Activated B cell treated with CpG ODN at 0.5 μM for 24 hours (primary cell): ENCODE measurements at places on chromosomes 4 and X.

GRCh38 chrX:20266810-20267606, at the start of gene RPS6KA3:
TSS of gene RPS6KA3 (minus strand) at chrX:20266909. CDS start at chrX:20266632, 277 bp downstream.
- DNase-seq = peak; percentile 80

- DNase-seq = no peak
Measured at GRCh38 chrX:78800694-78801093, 53.2 kb downstream of the LPAR4 start.

- DNase-seq = no peak
Measured at GRCh38 chrX:20361081-20361889, 94.6 kb upstream of the RPS6KA3 start.

DNA sequence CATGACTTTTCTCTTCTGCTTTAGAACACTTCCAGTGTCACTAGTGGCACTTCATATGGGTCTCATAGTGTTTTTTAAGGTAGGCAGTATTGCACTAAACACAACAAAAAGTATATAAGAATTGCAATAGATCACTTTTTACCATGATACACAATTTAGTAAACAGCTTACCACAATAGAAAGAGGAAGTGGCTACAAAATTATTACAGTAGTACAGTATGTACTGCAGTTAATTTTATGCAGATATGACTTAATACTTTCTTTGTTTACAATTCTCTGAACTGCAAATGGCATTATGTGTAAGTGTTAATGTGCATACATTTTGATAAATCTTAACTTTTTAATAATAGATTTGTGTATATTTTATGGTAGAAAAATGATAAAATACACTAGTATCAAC, 157.3 kb downstream of the RRAGB start:
- no peak for DNase-seq

DNA sequence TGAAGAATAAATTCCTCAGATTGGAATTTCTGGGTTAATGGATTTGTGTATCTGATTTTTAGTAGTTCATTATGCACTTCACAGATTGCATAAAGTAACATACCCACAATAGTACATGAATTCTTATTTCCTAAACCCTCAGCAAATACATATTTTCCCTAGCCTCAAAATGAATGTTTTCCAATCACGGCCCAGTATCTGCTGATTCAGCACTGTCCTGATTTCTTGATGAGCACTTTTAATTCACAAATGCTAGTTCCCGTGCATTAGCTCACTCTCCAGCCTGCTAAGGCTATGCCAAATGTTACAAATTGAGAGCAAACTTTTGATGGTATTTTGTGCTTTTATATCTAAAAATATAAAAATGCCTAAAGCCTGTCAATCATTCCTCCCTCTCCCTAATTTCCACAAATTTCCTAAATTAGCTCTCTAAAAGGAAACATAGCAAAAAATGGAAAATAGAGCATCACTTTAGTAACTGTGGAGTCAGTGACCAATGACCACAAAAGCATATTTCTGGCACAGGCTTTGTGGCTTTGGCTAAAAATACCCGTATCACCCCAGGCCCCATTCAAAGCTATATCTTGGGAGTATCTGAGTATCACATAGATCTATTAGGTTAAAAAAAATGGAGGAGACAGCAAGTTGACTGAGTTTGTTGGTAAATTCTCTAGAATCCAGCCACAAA, 75.5 kb downstream of the NAF1 start:
- no peak for DNase-seq

DNA sequence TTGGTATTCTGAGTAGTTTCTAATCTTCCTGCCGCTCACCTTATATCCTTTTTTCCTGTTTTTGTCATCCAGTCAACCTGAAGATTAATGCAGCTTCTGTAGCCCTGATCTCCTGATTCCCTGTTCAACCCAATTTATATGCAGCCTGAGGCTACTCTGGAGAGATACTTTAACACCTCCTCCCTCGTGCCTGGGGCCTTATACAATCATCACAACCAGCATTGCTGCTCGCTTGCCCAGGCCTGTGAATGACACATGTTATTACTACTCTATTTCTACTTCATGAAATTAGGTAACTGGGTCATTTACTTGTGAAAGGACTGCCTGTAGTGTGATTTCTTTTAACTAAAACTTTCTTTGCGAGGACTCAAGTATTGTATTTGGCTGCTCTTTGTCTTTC, 33.7 kb upstream of the WDR17 start:
- no peak for DNase-seq

- DNase-seq = no peak
Measured at GRCh38 chr4:62771983-62772557, 1571.9 kb downstream of the ADGRL3 start.

- no peak for DNase-seq
Measured at GRCh38 chr4:67521506-67521905, 23.8 kb downstream of the CENPC start.

- DNase-seq = no peak
Measured at GRCh38 chrX:139120760-139121159, 409.2 kb upstream of the FGF13 start.

DNA sequence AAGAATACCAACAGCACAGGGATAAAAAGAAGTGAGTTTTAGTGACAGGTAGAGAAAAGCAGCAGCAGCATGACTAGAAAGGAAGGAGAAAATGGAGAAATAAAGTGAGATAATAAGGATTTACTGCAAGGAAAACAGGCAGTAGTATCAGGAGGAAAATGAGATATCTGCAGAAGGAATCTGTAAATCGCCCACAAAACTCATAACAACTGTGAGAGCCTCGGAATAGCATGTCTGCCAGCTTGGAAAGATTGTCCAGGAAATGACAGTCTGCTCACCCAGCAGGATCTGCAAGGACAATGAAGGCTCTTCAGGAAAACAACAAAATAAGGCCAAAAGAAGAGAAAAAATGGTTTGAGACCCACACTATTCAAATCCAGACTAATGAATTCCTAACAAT, 47.4 kb downstream of the CXXC4 start:
- no peak for DNase-seq

GRCh38 chr4:119930546-119930945, 136.1 kb downstream of the MAD2L1 start:
- DNase-seq = no peak

- no peak for DNase-seq
Measured at GRCh38 chr4:154958621-154959358, 177.7 kb downstream of the RBM46 start.

DNA sequence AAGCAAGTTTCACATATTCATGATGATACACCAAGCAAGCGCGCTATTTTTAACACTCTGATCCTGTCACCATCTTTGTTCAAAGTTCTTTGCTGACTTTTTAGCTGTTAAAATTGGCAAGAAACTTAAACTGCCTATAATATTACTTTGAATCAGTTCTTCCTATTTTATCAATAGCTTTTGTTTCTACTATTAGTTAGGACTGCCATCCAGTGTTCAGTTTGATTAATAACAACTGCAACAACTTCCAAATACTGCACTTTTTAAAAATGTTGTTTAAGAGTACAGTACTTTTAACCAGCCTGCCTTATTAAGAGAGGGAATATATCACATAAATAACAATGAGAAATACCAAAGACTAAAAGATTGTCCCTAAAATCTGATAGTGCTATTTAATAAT, 614.3 kb downstream of the FAM133A start:
- no peak for DNase-seq

DNA sequence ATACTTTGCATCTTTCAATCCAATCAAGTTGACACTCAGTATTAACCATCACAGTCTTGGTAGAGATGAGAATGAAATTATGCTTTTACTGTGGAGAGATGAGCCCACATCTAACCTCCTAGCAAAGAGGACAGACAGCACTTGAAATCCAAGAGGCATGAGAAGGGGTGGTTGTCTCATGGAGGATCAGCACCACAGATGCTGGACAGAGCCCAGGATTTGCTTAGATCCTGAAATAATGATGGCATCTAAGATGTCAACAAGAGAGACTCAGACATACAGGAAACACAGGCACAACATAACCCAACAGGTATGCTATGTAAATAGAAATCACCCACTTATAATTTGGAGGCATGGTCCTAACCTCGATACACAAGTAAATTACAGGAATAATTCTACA, 74.3 kb upstream of the VCX2 start:
- DNase-seq = no peak

DNA sequence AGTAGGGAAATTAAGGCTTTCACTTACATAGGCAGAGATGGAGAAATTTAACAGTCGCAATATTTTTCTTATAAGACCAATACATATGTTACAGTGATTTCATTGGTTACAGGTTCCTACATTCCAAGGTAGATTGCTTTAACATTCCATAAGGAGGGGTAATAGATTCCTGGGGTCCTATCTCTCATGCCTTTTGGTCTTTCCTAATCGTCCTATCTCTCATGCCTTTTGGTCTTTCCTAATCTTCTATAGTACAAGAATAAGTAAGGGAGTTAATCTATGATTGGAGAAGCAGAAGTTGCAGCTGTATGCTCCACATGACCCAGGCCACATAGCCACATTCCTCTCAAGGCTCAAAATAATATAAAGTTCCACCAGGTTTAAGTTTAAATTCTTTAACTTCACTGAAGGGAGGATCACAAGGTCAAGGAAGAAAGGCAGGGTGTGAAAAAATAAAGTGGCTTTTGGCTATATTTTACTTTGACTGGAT, 285.0 kb upstream of the BOD1L1 start:
- DNase-seq = no peak

DNA sequence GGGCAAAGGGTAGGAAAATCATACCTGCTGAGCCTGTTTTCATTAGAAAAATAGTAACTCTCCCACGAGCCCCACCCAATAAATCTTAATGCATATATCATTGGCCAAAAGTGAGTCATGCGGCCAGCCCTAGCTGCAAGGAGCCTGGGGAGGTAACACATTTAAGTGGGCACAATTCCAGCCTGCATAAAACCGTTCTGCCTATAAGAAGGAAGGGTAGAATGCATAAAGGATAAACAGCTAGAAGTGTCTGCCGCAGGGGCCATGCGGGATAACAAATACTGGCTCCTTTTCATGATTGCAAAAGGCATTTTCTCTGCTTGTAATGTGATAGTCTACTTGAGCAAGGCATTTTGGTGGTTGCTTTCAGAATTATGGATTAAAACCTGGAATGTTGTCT, 37.1 kb downstream of the EFHC2 start:
- no peak for DNase-seq

GRCh38 chrX:108271397-108271787, 166.8 kb downstream of the COL4A6 start:
- DNase-seq = no peak

GRCh38 chrX:118251271-118251670, 94.6 kb upstream of the WDR44 start:
- DNase-seq = no peak
